Activated CD4-positive, alpha-beta T cell treated with anti-CD3 and anti-CD28 coated beads, Interleukin-2, amount 50 U/mL, for 1 hour (primary cell): ENCODE measurements at places on chromosomes 3 and 15.

- DNase-seq = no peak
These were observed 3.9 kb downstream of the ABHD6 start for GRCh38 chr3:58241306-58242044.

GRCh38 chr15:67158367-67158766, 93.0 kb downstream of the SMAD3 start:
- no peak for DNase-seq

DNA sequence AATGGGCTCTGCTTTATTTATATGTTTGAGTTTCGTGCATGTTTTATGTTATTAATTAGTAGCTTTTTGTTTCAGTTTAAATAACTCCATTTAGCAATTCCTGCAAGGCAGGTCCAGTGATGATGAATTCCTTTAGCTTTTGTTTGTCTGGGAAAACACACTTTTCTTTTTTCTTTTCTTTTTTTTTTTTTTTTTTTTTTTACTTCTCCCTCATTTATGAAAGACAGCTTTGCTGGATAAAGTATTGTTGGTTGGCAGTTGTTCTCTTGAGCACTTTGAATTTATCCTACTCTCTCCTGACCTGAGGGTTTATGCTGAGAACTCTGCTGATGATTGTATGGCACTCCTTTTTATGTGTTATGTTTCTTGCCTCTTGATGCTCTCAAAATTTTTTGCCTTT, 35.7 kb downstream of the TMEM39A start:
- no peak for DNase-seq

DNA sequence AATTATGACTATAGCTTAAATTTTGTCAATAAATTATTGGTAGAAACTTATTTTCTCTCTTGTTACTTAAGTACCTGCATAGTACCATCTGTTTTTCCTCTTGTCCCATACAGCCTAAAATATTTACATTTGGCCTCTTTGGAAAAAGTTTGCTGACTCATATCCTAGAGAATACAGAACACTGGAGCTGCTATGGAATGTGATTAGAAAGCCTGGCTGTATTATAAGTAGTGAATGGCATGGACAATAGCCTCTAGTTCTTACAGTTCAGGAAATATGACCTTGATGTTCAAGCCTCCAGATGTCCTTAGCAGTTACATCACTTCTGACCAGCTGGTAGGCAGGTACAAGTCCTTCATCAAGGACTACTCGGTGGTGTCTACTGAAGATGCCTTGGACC, 28.3 kb downstream of the ST8SIA2 start:
- DNase-seq = no peak
